DND-41 (cell line): ENCODE measurements at places on chromosomes 2 and 18.

GRCh38 chr2:69509011-69509749, 71.9 kb upstream of the NFU1 start:
- DNase-seq: no peak

- DNase-seq: no peak
Measured at GRCh38 chr2:162768656-162769055, 69.9 kb downstream of the KCNH7 start.

DNA sequence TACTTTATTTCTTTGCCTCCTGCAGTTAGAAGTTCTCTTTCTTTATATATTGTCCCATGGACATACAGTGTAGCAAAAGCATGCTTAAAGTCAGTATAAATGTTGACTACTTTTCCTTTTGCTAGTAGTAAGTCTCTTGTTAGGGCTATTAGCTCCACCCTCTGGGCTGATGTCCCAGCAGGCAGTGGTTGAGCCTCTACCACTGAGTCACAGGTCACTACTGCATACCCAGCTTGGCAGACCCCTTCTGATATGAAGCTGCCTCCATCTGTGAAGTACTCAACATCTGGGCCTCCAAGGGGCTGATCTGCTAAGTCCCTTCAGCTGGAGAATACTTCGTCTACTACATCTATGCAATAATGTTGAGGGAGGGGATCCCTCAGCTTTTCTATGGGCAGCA, 61.0 kb upstream of the SLC35G4 start:
- DNase-seq: no peak

DNA sequence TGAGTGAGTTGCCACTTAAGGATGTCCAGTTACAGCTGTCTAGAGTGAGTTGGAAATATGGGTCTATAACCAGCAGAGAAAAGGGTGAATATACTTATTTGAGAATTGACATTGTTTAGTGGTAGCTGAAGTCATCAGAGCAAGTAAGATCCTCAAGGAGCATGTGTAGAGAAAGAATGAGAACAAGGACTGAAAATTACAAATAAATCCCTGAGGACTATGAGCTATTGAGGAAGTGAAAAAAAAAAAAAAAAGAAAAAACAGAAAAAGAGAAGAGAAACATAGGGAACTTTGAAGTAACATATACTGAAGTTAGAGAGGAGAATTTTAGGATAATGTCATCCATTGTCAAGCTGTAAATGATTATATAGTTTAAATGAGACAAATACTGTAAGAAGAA, 134.0 kb upstream of the CCDC68 start:
- no peak for DNase-seq

DNA sequence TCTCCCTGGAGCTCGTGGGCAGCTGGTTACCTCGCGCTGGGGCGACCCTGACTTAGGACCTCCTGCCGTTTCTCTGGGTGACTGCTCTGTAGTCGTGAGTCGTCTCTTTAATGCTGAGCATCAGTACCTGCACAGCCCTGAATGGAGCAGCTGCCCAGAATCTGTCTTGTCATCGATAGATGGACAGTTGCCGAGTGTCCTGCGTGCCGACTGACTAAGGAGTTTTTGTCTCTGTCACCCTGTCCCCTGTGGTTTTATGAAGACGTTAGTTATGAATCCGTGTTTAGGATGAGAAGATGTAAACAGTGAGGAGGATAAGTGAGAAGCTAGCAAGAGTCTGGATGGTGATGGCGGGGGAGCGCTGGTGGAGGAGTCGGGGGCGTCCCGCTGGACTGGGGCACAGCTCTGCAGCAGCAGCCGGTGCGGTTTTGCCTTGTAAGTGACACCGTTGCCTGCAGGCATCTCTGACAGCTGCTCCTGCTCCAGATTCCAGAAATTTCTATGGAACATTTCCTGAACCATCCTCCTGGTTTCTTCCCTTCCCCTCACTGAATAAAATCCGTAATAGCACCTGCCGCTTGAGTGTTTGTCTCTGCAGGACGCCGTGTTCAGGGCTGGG, 13.3 kb downstream of the AGAP1 start:
- no peak for DNase-seq

GRCh38 chr2:85929096-85930050, 40.6 kb upstream of the ST3GAL5 start:
- DNase-seq: no peak

DNA sequence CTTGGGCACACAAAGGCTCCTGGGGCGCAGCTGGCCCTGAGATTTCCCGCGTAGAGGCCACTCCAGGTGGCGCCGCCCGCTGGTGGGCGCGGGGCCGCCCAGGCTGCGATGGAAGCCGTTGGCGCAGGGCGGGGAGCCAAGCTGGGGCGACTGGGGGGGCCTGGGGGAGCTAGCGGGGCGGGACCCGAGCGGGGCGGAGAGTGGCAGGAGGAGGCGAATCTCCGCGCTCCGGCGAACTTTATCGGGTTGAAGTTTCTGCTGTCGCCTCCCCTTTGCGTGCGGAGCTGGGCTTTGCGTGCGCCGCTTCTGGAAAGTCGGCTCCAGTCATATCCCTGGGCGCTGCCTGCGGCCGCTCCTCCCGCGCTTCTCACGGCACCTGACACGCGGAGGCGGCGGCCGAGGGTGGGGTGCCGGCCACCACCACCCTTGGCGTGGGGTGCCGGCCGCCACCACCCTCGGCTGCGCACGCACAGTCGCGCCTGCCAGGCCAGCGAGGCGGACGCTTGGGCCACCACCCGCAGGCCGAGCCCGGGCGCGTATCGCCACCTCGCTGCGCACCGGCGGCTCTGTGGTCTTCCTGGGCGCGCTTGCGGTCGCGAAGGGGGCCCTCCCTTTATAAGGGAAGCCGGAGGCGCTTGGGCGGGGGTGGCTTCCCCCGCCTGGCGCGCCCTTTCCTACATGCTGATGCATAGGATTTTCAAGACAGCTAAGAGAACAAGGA, 919 bp upstream of the CYP1B1 start:
- no peak for DNase-seq

DNA sequence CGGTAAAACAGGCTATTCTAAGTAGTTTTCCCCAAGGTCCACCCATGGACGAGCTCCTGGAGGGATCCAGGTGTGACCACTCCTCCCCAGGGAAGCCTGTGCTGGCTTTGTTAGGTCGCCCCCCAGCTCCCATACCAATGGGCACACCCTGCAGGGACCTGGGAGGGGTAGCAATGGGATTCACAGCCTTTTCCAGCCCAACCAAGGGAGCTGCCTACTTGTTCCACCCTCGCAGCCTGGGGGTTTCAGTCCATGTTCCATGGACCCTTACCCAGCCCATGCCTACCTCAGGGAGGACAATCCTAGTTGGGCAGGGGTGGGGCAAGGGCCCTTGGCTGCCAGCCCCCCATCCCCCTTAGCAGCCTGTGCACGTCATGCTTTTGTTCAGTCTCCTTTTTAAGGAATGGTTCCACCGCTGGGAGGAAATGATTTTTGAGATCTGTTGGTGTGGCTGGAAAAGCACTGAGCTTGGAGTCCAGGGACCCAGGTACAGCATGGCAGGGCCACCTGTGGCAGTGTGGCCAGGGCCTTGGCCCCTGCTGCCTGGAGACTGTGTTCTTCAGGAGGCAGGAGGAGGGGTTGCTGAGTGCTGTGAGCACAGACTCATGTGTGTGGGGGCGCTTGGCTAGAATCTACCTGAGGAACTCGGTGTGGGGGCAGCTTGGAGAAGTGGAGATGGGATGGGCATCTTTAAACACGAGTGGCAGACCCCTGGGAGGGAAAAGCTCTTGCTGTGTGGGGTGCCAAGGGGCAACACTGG, 166.8 kb downstream of the TWIST2 start:
- DNase-seq: no peak

DNA sequence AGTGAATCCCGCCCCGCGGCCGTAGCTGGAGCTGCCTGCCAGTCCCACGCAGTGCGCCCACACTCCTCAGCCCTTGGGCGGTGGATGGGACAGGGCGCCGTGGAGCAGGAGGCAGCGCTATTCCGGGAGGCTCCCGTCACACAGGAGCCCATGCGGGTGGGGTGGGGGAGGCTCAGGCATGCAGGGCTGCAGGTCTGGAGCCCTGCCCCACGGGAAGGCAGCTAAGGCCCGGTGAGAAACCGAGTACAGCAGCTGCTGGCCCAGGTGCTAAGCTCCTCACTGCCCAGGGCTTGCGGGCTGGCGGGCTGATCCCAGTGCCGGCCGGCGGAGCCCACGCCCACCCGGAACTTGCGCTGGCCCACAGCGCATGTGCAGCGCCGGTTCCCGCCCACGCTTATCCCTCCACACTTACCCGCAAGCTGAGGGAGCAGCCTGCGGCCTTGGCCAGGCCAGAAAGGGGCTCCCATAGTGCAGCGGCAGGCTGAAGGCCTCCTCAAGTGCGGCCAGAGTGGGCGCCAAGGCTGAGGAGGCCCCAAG, 1152.8 kb upstream of the CELF4 start:
- DNase-seq: no peak

GRCh38 chr18:31267823-31268481, 50.0 kb upstream of the DSG1 start:
- no peak for DNase-seq

GRCh38 chr2:239498981-239499634, 98.3 kb upstream of the HDAC4 start:
- no peak for DNase-seq

DNA sequence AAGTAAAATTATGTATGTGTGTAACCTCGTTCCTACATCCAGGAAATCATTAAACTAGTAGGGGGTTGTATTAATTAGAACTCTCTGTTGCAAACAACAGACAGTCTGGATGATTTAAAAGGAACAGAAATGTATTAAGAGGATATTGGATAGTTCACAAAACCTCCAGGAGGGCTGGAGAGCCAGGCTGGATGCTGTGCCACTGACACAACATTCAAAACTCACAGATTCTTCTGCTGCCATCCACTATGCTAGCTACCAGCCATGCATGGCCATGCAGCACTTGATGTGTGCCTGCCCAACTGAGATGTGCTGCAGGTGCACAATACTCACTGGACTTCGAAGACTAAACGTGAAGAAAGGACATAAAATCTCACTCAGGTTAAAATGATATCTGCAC, 48.2 kb upstream of the SH3RF3 start:
- no peak for DNase-seq

- DNase-seq: no peak
Measured at GRCh38 chr2:69989441-69990105, 28.1 kb upstream of the ASPRV1 start.

DNA sequence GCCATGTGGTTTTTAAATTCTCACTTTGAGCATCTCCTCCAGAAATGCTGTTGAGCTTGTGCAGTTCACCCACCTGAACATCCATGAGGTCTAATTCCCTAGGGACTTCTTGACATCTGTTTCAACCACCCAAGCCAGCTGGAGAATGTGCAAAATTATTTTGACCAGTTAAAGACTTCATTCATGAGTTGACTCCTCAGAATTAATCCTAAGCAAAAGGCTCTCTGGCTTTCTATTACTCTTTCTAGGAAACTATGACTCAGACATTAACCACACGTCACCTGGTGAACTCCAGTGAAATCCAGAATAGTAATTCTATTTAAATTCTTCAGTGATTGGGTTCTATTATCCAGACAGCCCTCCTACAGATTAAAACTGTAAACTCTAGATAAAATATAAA, 247.5 kb downstream of the NBAS start:
- DNase-seq: peak; percentile 45

DNA sequence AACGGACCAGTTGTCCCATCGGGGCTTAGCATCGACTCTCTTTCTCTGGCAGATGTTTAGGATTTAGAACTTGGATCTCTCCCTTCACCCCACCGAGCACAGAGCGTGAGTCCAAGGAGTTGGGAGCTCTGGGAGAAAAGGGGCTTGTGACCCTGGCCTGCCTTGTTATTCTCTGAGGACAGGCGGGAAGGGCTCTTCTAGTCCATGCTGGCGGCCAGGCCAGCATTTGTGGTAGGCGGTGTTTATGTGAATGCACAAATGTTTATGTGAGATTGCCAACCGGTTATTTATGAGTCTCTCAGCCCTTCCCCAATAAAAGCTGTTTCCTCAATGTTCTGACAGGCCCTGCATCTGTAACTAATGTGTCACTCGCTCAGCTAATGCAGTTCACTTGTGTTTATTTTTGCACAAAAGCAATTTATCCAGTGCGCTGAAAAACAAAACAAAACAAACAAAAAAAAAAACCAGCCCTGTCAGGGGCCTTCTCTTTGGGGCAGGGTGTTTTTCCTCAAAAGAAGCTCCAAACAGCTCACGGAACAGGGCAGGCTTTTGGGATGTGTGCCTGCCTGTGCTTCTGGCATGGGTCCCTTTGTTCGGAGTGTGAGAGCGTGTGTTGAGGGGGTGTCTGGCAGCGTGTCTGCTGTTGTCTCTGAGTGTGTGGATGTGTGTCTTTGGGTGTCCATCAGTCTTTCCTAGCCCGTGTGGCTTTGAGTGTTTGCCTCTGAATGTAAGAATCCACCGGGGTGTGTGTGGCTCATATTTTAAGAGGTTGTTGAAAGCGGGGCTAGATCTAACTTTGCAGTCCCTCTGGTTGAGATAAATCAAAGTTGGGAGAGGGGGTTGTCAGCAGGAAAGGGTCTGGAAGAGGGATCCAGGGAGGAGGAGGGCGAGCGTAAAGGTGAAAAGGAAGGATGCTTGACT, 52.8 kb upstream of the HAAO start:
- no peak for DNase-seq

DNA sequence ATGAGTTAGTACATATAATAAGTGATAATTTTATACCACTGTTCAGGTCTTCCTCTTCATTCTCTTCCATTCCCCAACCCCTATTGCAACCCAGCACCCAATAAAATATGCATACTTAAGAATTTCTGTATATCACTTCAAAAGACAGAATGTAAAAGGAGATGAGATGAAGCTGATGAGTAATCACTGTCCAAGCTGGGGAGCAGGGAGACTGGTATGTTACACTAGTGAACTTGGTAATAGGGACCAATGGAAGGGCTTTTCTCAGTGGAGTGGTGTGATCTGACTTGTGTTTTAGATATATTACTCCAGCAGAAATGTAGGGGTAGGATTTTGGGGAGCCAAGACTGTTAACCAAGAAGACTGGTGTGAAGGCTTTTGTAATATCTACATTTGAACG, 18.0 kb upstream of the ARHGAP28 start:
- DNase-seq: no peak

- DNase-seq: no peak
Measured at GRCh38 chr2:136248907-136249306, 131.0 kb upstream of the CXCR4 start.

DNA sequence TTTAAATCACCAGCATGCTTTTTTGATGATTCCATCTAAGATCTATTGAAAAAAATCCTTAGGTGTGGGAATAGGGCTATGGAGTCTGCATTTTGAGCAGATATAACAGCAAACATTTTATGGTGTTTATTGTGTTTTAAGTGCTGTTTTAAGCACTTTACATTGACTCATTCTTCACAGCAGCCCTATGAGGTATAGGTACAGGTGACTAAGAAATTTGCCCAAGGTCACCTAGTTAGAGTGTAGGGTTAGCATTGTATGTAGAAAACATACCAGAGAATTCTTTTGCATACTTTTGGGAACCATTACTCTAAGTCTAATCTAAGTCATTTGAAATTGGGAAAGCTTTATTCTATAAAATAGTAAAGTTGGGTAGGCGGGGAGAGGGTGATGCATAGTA, 31.3 kb downstream of the PPM1B start:
- no peak for DNase-seq

- DNase-seq: no peak
Measured at GRCh38 chr2:126448611-126449010, 207.3 kb upstream of the GYPC start.

DNA sequence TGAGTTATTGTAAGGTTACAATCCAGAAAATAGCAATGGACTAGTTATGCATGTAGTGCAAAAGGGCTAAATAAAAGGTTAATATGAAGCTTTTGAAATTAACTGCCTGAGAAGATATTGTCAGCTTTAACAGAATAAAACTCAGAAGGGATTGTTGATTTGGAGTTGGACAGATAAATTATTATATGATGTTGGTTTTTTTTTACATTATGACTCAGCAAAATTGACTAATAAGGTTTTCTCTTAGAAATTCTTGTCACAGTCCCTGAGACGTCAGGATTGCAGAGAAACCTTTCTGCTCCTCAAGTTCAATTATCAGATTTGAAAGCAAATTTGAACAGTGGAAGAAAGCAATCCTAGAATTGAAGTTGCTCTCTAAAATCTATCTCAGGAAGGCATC, 946.9 kb downstream of the CBLN2 start:
- no peak for DNase-seq
